ENCODE measurements at places on chromosomes 3 and 15. TPM values are rescaled to one million over a fixed set of nuclear protein-coding genes. Genes with fewer than 3 reads are reported as not detected.

The GABRG3 gene
- total RNA-seq: 0.33 TPM

The SEMA3G gene
- total RNA-seq: 255 TPM

The OR5K2 gene
- total RNA-seq: not detected

The CYP1A2 gene
- total RNA-seq: not detected

The ISL2 gene
- not detected for total RNA-seq

The TRIM71 gene
- total RNA-seq: under 0.01 TPM

The GOLGA8M gene
- total RNA-seq: 4.0 TPM
